NCI-H2081 (cell line): ENCODE measurements at places on chromosomes 2 and 18.

- no peak for DNase-seq
Observed at GRCh38 chr2:21356086-21356856, 232.5 kb downstream of the TDRD15 start.

DNA sequence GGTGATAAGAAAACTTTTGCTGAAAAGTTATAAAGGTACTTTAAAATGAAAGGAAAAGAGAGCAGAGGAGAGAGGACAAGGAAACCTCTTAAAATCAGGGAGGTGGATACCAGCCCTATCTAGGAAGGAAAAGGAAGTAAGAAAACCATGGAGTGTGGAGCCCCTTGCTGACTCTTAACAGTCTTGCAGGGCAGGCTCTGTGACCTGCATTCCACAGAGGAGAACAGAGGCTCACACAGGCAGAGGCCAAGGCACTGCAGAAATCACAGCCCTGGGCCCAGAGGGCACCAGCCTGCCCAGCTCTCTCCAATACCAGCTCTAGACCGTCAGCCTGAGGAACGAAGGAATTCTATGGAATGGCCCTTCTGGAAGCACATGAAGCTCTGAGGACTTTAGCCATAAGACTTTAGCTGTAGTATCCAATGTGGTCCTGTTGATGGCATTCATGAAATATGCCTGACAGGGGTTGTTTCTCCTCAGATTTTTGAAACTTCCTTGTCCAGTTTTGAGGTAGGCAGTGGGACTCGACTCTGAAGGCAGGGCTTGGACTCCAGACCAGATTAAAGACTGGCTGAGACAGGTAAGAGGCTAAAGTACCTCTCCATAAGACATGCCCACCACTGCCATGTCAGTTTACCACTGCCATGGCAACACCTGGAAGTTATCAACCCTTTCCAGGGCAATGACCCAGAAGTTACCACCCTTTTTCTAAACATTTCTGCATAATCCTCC, 216.3 kb downstream of the ANAPC1 start:
- no peak for DNase-seq

DNA sequence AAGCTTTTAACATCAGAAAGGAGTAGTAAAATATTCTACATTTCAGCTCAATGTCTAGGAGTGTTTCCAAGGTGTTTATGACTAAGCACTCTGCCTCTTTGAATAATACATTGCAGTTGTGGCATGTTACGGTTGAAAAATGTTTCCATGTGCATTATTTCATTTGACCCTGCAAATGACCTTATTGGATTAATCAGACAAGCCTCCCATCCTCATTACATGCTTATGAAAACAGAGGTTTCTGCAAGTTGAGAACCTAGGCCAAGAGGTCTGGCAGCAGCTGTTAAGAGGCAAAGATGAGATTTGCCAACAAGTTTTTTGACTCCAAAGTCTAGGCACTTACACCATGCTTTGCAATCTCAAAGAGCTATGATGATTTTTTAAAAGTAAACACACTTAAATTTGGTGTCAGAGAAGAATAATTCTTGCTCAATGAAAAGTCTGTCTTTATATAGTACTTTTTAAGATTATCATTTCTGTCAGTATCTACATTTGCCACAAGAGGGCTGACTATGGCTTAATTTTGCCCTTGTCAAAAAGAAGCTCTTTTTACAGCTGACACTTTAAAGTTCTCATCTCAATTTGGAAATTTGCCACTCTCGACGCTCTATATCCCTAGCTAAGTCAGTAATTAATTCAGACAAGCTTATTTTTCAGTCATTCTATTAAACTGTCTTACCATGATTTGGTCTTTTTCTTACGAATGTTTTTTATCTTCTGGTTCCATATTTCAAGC, 260.6 kb downstream of the PAX3 start:
- DNase-seq = peak; percentile 28

- no peak for DNase-seq
Observed at GRCh38 chr2:2621855-2622254, 290.8 kb upstream of the MYT1L start.

- no peak for DNase-seq
Observed at GRCh38 chr2:10158681-10159080, 36.1 kb downstream of the RRM2 start.

DNA sequence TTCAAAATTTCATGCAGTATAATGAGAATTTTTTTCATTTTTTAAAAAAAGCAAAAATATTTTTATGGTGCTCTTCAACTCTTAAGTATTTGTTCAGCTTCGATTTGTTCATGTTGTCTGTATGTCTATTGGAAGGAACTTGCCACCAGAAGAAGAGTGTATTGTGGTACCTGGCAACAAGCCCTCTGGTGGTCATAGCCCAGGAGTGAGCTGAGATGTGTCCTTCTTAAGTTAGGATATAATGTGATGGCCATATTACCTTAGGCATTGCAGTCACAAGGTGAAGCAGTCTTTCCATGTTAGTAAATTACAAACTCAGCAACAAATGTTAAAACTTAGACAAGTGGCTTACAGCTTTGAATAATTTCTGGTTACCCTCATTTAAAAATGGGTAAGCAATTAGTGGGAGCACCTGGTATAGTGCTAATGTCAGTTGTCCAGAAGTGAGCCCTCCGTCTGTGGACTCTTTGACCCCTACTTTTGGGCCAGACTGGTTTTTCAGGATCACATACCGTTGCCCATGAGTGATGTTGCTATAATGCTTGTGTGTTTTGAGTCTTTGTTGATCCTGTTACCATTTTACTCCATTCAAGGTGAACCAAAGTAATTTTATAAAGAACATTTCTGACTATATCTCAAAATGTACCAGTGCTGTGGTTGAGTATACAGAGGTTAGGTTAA, 57.4 kb downstream of the MYO1B start:
- no peak for DNase-seq

GRCh38 chr2:170148161-170148560, 29.8 kb upstream of the MYO3B start:
- no peak for DNase-seq

GRCh38 chr2:112881217-112881985, 29.6 kb upstream of the IL37 start:
- DNase-seq = no peak

DNA sequence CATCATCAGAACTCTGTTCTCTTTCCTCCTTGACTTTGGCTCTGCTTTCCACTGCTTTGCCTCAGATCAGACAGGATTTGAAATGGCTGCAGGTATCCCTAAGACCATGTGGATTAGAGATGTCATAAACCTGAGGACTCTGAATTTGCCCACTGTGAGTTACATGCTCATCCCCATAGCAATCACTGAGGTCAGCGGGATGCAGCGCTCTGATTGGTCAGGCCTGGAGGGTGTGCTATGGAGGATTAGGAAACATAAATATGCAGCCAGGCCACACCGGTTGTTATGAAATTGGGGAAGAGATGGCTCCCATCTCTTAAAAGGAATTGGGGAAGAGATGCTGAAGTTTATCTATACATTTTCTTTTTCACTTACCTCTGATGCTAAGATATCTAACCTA, 73.7 kb upstream of the DNAJC10 start:
- peak; percentile 48 for DNase-seq

- no peak for DNase-seq
Observed at GRCh38 chr2:62895632-62896009, 155.0 kb upstream of the OTX1 start.

DNA sequence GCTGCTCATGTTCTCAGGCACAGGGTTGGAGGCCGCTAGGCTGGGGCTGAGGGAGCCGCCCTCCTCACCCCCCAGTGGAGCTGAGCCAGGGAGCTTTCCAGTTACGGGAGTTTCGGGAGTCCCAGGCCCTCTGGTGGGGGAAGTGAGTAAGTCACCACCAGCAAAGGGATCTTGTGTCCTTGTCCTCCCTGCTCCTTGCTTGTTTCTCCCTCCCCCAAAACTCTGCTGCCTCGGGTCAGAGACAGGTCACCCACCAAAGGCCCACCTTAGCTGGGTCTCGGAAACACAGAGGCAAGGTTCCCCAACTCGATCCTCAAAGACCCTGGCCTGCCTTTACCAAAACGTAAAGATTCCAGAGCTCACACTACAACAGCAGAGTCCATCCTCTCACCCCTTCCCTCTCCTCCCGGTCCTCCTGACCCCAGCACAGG, 60.5 kb upstream of the POMC start:
- DNase-seq = peak; percentile 81

GRCh38 chr2:15348045-15348444, 213.1 kb downstream of the NBAS start:
- peak; percentile 51 for DNase-seq

GRCh38 chr2:65456886-65457285, 24.5 kb upstream of the SPRED2 start:
- no peak for DNase-seq

DNA sequence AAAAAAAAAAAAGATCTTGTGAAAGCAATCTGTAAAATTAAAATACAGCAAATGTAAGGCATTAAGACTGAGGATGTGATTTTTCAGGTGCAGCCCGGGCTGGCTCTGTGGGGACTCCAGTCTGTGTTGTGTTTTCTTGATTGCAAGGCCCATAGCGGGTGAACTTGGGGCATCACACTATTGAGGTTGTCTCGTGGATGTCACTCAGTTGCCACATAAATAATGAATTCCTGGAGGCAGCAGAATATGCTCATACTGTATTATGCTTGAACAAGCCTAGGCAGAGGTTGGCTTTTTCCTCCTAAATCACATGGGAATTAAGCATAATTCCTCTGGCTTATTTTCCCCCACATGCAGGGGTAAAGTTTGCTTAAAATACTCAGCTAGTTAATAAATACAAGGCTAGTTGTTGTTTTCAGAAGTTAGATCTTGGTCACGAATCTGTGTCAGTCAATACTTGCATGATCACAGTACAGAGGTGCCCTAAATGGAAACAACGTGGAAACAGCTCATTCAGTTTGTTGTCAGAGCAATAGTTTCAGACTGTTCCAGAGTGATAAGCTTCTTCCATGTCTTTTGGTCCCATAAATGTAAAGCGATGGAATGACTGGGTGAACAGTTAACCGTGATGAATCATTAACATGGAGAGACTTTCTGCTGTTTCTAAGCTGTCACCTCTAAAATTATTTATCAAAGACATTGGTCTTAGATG, 16.4 kb downstream of the GEMIN6 start:
- no peak for DNase-seq

DNA sequence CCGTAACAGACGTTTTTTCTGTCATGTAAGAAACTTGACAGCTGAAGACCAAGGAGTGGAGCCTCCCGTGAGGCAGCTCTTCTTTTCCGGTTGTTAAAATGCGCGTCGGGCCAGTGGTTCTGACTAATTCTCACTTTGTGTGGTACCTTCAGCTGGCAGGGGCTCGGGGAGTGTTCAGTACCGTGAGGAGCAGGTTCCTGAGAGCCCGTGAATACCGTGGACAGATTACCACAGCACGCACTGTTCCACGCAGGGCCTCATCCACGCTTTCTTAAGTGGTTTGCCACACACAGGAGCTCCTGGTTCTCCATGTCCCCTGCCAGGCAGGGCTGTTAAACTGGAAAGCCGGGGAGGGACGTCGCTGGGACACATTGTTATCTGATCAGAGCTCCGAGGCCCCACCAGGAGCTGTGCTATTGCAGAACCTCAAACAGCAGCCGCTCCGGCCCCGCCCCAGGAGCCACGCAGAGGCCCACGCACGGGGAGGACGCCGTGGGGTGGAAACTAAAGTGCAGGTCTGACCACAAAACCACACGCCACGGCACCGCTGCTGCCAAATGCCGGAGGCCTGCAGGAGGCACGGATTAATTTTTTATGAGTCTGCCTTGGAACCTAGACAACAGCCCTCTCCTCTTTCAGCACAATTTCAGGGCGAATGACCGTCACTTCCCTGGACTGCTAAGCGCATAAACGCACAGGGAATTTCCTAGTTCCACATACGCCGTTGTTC, 43.3 kb downstream of the NFATC1 start:
- no peak for DNase-seq

DNA sequence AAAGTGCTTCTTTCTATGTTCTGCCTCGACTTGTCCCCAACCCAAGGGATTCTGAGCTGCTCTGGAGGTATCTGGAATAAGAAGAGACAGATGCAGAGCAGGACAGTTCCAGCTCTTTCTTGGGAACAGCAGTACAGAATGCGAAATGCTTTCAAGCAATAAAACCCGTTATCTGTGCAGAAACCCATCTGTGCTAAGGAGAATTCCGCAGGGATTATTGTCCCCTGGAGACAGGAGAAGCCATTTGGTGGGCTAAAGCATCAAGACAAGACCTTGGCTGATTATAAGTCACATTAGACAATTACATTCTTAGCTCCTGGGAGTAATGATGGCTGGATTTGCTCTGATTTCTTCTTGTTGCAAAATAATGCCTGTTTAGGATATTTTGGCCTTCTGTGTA, 185.4 kb upstream of the GLI2 start:
- no peak for DNase-seq

DNA sequence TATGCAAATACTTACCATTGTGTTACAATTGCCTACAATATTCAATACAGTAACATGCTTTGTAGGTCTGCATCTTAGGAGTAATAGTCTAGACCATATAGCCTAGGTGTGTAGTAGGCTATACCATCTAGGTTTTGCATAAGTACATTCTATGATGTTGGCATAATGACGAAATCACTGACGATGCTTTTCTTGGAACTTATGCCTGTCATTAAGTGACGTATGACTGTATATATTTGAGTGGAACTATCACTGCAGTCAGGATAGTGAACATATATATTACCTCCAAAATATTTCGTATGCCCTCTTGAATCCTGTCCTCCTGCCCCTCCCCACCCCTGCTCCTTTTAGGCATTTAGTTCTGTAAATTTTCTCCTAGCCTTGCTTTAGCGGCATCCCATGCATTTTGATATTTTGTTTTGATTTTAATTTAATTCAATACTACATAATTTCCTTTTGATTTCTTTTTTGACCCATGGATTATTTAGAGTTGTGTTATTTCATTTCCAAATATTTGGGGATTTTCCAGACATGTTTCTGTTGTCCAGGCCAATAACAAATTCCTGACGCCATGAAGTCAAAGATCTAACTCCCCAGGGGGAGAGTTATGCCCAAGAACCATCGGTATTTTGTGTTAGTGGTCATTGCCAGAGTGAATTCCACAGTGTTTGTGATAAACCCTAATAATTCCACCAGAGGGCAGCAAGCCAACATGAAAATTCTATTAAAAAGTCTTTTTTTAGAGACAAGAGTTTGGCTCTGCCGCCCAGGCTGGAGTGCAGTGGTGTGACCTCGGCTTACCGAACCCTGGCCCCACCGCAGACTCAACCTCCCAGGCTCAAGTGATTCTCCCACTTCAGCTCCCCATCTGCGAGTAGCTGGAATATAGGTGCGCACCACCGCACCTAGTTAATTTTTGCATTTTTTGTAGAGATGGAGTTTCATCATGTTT, 24.2 kb upstream of the CASP8 start:
- DNase-seq = peak; percentile 27

GRCh38 chr2:241894056-241894641, 24.6 kb downstream of the RTP5 start:
- DNase-seq = no peak
